ENCODE measurements at places on chromosomes 13 and 19. TPM values are rescaled to one million over a fixed set of nuclear protein-coding genes. Genes with fewer than 3 reads are reported as not detected.
A peak's percentile ranks its signal among the peaks of the same experiment; 100 is the strongest.

- H3K4me1 ChIP-seq = peaks cover 6% of the 10 kb centered on the region
- H3K27ac ChIP-seq = no peak overlapping the region
- H3K27me3 ChIP-seq = no peaks in the 10 kb centered on the region
- H3K4me3 ChIP-seq = no peak overlapping the region
- H3K36me3 ChIP-seq = no peaks in the 10 kb centered on the region
Measured at GRCh38 chr13:30145709-30146367, 161.5 kb downstream of the KATNAL1 start.

DNA sequence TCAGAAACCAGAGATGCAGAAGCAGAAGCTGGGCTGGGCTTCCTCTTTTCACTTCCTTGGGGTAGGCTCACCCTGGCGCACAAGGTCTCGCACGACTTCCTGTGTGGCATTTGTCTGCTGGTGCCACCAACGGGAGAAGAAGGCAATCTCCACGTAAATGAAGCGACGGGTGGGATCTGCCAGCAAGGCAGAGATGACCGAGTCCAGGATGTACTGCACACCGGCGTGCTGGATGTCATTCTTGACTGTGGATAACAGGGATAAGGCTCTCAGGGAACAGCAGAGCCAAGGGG, 1.3 kb downstream of the MAN2B1 start:
- DNase-seq = no peak
- peaks cover 3% of the 10 kb centered on the region for H3K36me3 ChIP-seq
- H3K4me3 ChIP-seq = no peak overlapping the region
- peaks cover 3% of the 10 kb centered on the region for H3K4me1 ChIP-seq
- H3K27ac ChIP-seq = no peak overlapping the region

- H3K4me1 ChIP-seq = no peaks in the 10 kb centered on the region
- H3K4me3 ChIP-seq = peak overlapping the region; percentile 90
- peaks cover 6% of the 10 kb centered on the region for H3K36me3 ChIP-seq
- DNase-seq = no peak
Measured at GRCh38 chr19:13747098-13747453, 17.2 kb upstream of the MRI1 start.

GRCh38 chr13:36163809-36164308, 32.7 kb upstream of the DCLK1 start:
- no peaks in the 10 kb centered on the region for H3K27me3 ChIP-seq
- H3K36me3 ChIP-seq = no peaks in the 10 kb centered on the region
- DNase-seq = no peak
- no peaks in the 10 kb centered on the region for H3K4me1 ChIP-seq

GRCh38 chr13:26941345-26942174, 181.0 kb upstream of the GPR12 start:
- H3K27me3 ChIP-seq = no peaks in the 10 kb centered on the region
- H3K27ac ChIP-seq = peak overlapping the region; percentile 71
- peaks cover 13% of the 10 kb centered on the region for H3K4me1 ChIP-seq
- no peak overlapping the region for H3K4me3 ChIP-seq
- DNase-seq = no peak

DNA sequence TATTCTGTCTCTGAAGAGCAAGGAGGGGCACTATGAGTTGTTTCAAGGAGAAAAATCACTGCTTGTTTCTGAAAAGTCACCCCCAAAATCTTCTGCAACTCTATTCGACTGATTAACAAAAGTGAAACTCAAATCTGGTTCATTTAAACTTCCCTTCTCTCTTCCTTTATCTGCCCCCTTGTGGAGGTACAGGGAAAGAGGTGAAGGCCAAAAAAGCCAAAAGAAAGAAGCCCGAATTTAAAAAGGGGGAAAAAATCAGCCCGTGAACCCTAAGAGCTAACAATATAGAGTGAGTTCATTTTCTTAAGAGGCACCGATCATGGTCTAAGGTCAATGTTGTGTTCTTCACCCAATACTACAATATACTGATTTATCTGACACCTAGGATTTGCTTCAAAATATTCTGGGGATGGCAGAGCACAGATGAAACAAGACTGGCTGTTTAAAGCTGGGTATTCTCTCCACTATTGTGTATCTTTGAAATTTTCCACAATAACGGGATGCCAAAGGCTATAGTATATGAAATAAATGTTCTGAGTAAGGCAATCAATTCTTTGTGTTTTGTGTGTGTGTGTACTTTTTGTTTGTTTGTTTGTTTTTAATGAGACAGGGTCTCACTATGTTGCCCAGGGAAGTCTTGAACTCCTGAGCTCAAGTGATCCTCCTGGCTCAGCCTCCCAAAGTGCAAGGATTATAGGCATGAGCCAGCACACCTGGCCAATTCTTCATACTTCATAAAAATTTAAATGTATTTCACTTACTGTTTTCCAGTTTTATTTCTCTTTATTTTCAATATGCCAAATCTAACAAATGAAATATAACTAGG, 55.0 kb upstream of the EEF1AKMT1 start:
- no peak overlapping the region for H3K4me3 ChIP-seq
- no peak overlapping the region for H3K27ac ChIP-seq
- H3K4me1 ChIP-seq = no peaks in the 10 kb centered on the region

- H3K4me1 ChIP-seq = no peaks in the 10 kb centered on the region
- H3K27ac ChIP-seq = no peak overlapping the region
Measured at GRCh38 chr13:52849291-52850071, 1.0 kb upstream of the PCDH8 start.

GRCh38 chr19:54179921-54180461, 7.0 kb upstream of the TMC4 start:
- no peaks in the 10 kb centered on the region for H3K4me1 ChIP-seq
- DNase-seq = no peak
- no peaks in the 10 kb centered on the region for H3K27me3 ChIP-seq
- H3K36me3 ChIP-seq = no peaks in the 10 kb centered on the region
- no peak overlapping the region for H3K27ac ChIP-seq

- H3K36me3 ChIP-seq = no peaks in the 10 kb centered on the region
- no peaks in the 10 kb centered on the region for H3K27me3 ChIP-seq
- H3K27ac ChIP-seq = no peak overlapping the region
- no peaks in the 10 kb centered on the region for H3K4me1 ChIP-seq
- DNase-seq = no peak
Measured at GRCh38 chr19:57512845-57513244, 13.1 kb downstream of the ZNF773 start.

- no peaks in the 10 kb centered on the region for H3K4me1 ChIP-seq
- DNase-seq = peak; percentile 43
- H3K27me3 ChIP-seq = no peaks in the 10 kb centered on the region
- H3K27ac ChIP-seq = no peak overlapping the region
- H3K4me3 ChIP-seq = no peak overlapping the region
Measured at GRCh38 chr19:33406521-33407139, 33.1 kb downstream of the CEBPG start.

DNA sequence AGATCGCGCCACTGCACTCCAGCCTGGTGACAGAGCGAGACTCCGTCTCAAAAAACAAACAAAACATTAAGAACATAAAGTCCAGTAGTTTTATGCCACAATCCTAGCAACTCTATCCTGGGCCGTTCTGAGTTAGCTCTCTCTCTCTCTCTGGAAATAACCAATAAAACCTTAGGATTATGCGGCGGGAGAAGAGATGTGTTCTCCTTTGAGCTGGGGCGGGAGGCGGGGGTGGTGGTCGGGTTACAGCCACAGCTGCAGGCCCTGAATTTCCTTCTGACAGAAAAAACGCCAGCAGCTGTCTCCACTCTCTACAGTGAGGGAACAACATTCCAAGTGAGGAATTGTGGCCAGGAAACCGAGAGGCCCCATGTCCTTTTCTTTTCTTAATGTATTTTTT, 9.1 kb upstream of the PNMA8A start:
- no peak overlapping the region for H3K27ac ChIP-seq
- no peak overlapping the region for H3K4me3 ChIP-seq
- H3K4me1 ChIP-seq = no peaks in the 10 kb centered on the region
- H3K36me3 ChIP-seq = no peaks in the 10 kb centered on the region

GRCh38 chr19:13986348-13986904, 19.7 kb downstream of the RFX1 start:
- no peaks in the 10 kb centered on the region for H3K36me3 ChIP-seq
- no peak overlapping the region for H3K27ac ChIP-seq
- H3K4me3 ChIP-seq = no peak overlapping the region
- no peak for DNase-seq
- peaks cover 8% of the 10 kb centered on the region for H3K4me1 ChIP-seq

DNA sequence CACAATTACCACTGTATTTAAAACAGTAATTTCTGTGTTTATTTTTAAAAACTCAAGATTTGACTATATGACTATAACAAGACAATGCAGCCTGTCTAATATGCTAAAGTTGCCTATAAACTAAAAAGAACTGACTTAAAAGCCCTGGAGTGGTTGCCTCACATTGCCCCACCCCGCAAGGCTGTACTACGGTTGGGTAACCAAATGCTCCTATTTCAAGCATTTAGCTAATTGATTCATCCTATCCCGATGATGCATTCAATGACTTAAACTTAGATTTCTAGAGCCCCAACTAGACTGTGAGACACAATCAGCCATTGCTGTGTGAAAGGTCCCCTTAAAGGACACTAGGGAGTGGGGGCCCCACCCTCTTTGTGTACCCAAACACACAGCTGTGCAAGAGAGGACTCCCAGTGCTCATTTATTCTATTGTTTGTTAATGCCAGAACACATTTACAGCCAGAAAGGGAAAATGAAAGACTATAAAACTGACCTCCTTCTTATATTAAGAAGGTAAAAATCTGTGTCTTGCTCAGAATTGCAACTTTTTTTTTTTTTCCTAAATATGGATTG, 66.9 kb downstream of the MIPEP start:
- H3K27me3 ChIP-seq = no peaks in the 10 kb centered on the region
- no peaks in the 10 kb centered on the region for H3K36me3 ChIP-seq
- H3K27ac ChIP-seq = no peak overlapping the region
- H3K4me3 ChIP-seq = no peak overlapping the region
- H3K4me1 ChIP-seq = no peaks in the 10 kb centered on the region

GRCh38 chr13:26025771-26026170, 26.0 kb downstream of the SHISA2 start:
- H3K36me3 ChIP-seq = no peaks in the 10 kb centered on the region
- H3K27ac ChIP-seq = no peak overlapping the region
- no peaks in the 10 kb centered on the region for H3K27me3 ChIP-seq
- DNase-seq = no peak
- H3K4me1 ChIP-seq = peaks cover 4% of the 10 kb centered on the region

DNA sequence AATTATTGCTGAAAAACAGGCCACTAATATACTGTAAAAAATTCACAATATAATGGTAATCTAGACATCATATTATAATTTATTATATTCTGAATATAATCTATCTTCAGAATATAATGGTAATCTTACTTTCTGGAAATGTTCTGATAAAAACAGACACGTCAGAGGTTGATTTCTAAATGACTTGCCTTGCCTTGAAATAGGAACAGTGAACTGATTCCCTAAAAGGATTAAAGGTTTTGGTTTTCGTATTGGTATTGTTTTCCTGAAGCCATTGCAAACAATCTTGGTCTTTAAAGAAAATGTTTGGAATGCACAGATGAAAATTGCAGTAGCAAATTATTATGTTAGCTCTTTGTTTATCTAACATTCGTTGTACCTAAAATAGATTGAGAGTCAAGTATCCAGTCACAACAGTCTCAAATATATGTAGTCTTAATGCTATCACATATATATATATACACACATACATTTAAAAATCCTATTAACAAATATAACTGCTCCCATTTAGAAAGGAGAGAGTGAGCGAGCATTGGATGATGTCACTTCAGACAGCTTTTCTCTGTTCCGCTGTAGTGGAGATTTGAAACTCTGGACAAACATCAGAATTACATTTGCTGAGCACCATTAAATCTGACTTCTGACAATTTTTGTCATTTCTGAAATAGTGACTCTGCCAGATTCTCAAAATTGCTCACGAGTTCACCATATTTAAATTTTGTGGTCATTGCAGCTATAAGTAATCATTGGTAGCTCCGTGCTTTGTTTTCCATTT, 1.7 kb downstream of the ITM2B start:
- no peak overlapping the region for H3K4me3 ChIP-seq
- no peaks in the 10 kb centered on the region for H3K27me3 ChIP-seq
- peaks cover 2% of the 10 kb centered on the region for H3K36me3 ChIP-seq
- peaks cover 31% of the 10 kb centered on the region for H3K4me1 ChIP-seq
- no peak for DNase-seq

DNA sequence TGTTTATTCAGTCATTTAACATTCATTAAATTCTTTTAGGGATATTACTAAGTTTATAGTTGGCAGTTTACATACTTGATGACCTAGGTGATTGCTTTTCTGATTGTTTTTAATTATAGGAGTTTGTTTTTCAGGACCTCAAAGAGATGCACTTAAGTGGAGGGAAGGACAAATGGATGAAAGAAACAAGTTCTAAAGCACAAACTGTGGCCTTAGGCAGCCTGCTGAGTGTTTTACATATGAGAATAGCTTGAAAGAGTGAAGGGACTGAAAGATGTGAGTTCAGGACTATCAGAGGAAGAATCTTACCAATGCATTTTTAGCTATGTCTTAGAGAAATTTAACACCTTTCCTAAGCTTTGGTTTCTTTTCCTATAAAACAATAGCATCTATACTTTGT, 402.6 kb downstream of the KLF12 start:
- H3K36me3 ChIP-seq = no peaks in the 10 kb centered on the region
- no peak overlapping the region for H3K27ac ChIP-seq
- H3K27me3 ChIP-seq = no peaks in the 10 kb centered on the region
- no peak overlapping the region for H3K4me3 ChIP-seq
- no peaks in the 10 kb centered on the region for H3K4me1 ChIP-seq
- DNase-seq = no peak

The CYP2F1 gene
- not detected for total RNA-seq

The NANOS3 gene
- 0.33 TPM for total RNA-seq

The S1PR4 gene
- total RNA-seq = 0.26 TPM

The ELANE gene
- 0.57 TPM for total RNA-seq

The CYP2A6 gene
- 0.41 TPM for total RNA-seq

The LRRC63 gene
- 0.15 TPM for total RNA-seq

The GPR12 gene
- total RNA-seq = not detected

The NRTN gene
- total RNA-seq = 0.80 TPM
